ENCODE measurements at places on chromosomes 1 and 21. TPM values are rescaled to one million over a fixed set of nuclear protein-coding genes. Genes with fewer than 3 reads are reported as not detected.

GRCh38 chr1:3714814-3715213, 37.4 kb upstream of the CCDC27 start:
- H3K27me3 ChIP-seq: no peaks in the 10 kb centered on the region
- H3K4me3 ChIP-seq: no peak overlapping the region
- no peaks in the 10 kb centered on the region for H3K36me3 ChIP-seq
- DNase-seq: no peak
- H3K4me1 ChIP-seq: peaks cover 16% of the 10 kb centered on the region

GRCh38 chr1:60091195-60091715, 17.7 kb upstream of the C1orf87 start:
- H3K36me3 ChIP-seq: no peaks in the 10 kb centered on the region
- H3K27ac ChIP-seq: no peak overlapping the region
- no peaks in the 10 kb centered on the region for H3K27me3 ChIP-seq
- H3K4me1 ChIP-seq: no peaks in the 10 kb centered on the region

- no peak overlapping the region for H3K4me3 ChIP-seq
- no peak overlapping the region for H3K27ac ChIP-seq
- no peak for DNase-seq
- H3K36me3 ChIP-seq: no peaks in the 10 kb centered on the region
- no peaks in the 10 kb centered on the region for H3K4me1 ChIP-seq
- H3K27me3 ChIP-seq: no peaks in the 10 kb centered on the region
These were observed 208.5 kb upstream of the DAB1 start for GRCh38 chr1:57632401-57632800.

The ATP1A2 gene
- not detected for total RNA-seq

GRCh38 chr1:61842863-61843514, 100.7 kb downstream of the PATJ start:
- no peak overlapping the region for H3K27ac ChIP-seq
- H3K4me1 ChIP-seq: no peaks in the 10 kb centered on the region
- no peaks in the 10 kb centered on the region for H3K36me3 ChIP-seq
- H3K4me3 ChIP-seq: no peak overlapping the region
- DNase-seq: no peak
- no peaks in the 10 kb centered on the region for H3K27me3 ChIP-seq

The PDZK1 gene
- not detected for total RNA-seq
